ENCODE measurements at places on chromosomes 2 and 18. TPM values are rescaled to one million over a fixed set of nuclear protein-coding genes. Genes with fewer than 3 reads are reported as not detected.
A peak's percentile ranks its signal among the peaks of the same experiment; 100 is the strongest.

- H3K27me3 ChIP-seq, result no peaks in the 10 kb centered on the region
- no peak for DNase-seq
- H3K4me3 ChIP-seq, result no peak overlapping the region
- H3K36me3 ChIP-seq, result no peaks in the 10 kb centered on the region
Observed at GRCh38 chr2:59440491-59440890, 1113.0 kb downstream of the BCL11A start.

The EVX2 gene
- not detected for total RNA-seq

The ST8SIA3 gene
- not detected for total RNA-seq

The BOK gene
- 42.4 TPM for total RNA-seq

DNA sequence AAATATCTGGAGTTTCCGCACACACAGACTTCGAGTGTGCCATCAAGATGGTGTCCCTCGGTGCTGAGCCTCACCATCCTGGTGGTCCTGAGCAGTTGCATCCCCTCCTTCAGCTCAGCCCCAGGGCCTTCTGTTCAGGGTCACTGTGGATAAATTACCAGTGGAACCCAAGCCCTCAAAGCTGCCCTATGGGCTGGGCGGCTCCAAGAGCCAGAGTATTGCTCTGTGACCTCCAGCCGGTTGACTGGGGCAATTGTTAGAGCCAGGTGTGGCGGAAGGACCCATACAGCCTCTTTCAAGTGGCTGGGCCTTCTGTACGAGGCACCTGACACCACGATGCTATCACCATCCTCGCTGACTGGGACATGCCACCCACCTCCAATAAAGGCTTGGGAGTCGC is 215.5 kb downstream of the GBX2 start:
- DNase-seq, result no peak
- no peaks in the 10 kb centered on the region for H3K4me1 ChIP-seq
- no peak overlapping the region for H3K27ac ChIP-seq
- H3K36me3 ChIP-seq, result no peaks in the 10 kb centered on the region
- H3K27me3 ChIP-seq, result no peaks in the 10 kb centered on the region
- H3K4me3 ChIP-seq, result no peak overlapping the region

- no peak overlapping the region for H3K4me3 ChIP-seq
- no peaks in the 10 kb centered on the region for H3K36me3 ChIP-seq
- H3K4me1 ChIP-seq, result peaks cover 20% of the 10 kb centered on the region
- peak; percentile 13 for DNase-seq
- no peaks in the 10 kb centered on the region for H3K27me3 ChIP-seq
Observed at GRCh38 chr18:9810299-9810698, 75.5 kb upstream of the TXNDC2 start.

The SCN7A gene
- total RNA-seq, result 23.6 TPM

The MOCOS gene
- total RNA-seq, result 9.0 TPM

The ANKRD30B gene
- under 0.01 TPM for total RNA-seq

DNA sequence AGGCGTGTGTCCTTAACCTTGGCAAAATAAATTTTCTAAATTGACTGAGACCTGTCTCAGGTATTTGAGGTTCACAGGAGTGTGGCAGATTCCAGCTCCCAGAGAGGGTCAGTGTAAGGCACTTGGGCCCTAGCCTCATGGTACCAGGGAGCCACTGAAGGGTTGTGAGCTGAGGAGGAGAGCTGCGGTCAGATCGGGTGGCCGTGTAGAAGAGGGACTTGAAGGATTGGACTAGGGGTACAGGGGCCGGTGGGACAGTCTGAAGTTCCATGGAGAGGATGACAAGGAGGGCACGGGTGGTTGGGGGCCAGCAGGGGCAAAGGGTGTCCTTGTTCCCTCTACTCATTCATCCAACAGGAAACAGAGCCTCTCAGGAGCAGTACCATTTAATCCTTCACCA is 327.0 kb upstream of the HS6ST1 start:
- no peak overlapping the region for H3K27ac ChIP-seq
- no peaks in the 10 kb centered on the region for H3K4me1 ChIP-seq
- no peak for DNase-seq
- H3K36me3 ChIP-seq, result no peaks in the 10 kb centered on the region
- peaks cover 4% of the 10 kb centered on the region for H3K27me3 ChIP-seq

DNA sequence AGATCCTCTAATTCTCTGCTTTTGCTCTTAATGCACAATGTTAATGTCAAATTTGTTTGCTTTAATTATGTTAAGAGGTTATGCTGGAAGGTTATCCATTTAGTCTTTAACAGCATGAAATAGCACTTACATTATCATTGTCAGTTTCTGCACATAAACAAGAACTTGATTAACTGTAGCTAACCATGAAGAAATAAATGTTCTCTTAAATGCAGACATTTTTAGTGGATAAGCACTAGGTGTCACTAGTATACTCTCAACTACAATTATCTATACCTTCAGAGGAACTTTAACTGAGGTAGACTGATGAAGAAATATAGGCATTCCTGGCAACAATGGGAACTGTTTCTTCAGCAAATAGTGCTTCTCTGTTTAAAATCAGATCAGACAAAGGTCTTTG is 178.8 kb upstream of the CHST9 start:
- H3K4me1 ChIP-seq, result no peaks in the 10 kb centered on the region
- H3K27ac ChIP-seq, result no peak overlapping the region
- peak; percentile 20 for DNase-seq
- H3K27me3 ChIP-seq, result no peaks in the 10 kb centered on the region
- no peaks in the 10 kb centered on the region for H3K36me3 ChIP-seq
- H3K4me3 ChIP-seq, result no peak overlapping the region

DNA sequence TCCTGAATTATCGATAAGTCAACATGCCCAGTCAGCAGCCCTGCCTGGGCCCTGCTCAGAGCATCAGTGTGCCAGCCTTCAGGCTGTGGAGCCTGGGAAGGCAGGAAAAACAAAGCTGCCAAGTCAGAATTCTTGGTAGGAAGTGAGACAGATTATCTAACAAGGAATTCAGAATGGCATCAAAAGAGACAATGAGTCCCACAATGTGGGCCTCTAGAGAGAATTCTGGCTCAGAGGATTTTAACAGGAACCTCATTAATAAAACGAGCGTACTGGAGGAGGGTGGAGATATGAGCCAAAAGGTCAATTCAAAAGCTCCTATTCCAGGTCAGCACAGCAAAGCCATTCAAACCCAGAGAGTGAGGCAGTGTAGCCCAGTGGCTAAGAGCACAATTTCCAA is 327.6 kb upstream of the MMADHC start:
- H3K27me3 ChIP-seq, result no peaks in the 10 kb centered on the region
- DNase-seq, result no peak
- no peak overlapping the region for H3K27ac ChIP-seq
- H3K4me3 ChIP-seq, result no peak overlapping the region
- H3K4me1 ChIP-seq, result no peaks in the 10 kb centered on the region

GRCh38 chr2:189580658-189581353 is at the start of gene SLC40A1:
TSS of gene SLC40A1 (minus strand) at chr2:189580786. CDS start at chr2:189580460, 326 bp downstream.
- no peaks in the 10 kb centered on the region for H3K36me3 ChIP-seq
- H3K4me3 ChIP-seq, result peak within 1 kb of the TSS; percentile 43
- DNase-seq, result peak; percentile 64
- peaks cover 4% of the 10 kb centered on the region for H3K4me1 ChIP-seq
- peaks cover 3% of the 10 kb centered on the region for H3K27me3 ChIP-seq
- no peak within 1 kb of the TSS for H3K27ac ChIP-seq

DNA sequence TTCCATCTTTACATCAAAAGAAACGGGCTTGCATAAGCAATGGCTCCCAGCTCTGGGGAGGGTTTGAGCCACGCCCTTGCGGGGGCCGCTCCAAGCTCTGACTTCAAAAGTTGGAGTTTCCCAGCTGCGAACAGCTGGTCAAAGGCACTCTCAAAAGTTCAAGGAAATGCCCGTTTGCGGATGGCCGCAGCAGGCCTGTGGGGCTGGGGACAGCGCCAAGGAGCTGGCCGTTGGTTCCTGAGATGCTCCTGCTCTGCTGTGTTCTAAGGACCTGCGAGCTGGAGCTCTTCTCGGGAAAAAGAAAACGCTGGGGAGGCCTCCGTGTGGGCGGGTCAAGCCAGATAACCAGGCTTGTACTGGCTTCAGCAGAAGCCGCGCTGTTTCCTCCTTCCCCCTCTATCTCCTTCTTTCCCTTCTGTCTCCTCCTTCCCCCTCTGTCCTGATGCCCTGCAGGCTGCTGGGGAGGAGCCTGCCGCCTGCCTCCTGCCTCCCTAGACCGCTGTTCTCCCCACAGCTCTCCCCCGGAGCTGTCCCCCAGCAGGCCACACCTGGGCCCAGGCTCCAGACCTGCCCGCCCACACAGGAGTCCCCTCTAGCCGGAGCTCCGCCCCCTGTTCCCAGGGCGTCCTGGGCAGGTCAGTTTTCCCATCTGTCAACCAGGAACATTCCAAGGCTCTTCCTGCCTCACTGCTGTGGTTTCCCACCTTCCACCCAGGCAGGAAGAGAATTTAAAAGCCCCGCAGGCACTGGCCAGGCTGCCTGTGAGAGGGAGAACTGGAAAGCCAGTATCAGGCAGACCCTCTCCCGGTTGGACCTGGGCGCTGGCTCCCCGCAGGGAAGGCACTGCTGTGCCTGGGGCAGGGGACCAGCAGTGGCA is 14.1 kb downstream of the KLF11 start:
- H3K27ac ChIP-seq, result no peak overlapping the region
- no peak overlapping the region for H3K4me3 ChIP-seq
- peaks cover 3% of the 10 kb centered on the region for H3K4me1 ChIP-seq
- H3K36me3 ChIP-seq, result no peaks in the 10 kb centered on the region
- peaks cover 6% of the 10 kb centered on the region for H3K27me3 ChIP-seq

The C18orf32 gene
- total RNA-seq, result 11.9 TPM

- H3K27ac ChIP-seq, result no peak overlapping the region
- DNase-seq, result no peak
- H3K27me3 ChIP-seq, result peaks cover 90% of the 10 kb centered on the region
- H3K4me1 ChIP-seq, result no peaks in the 10 kb centered on the region
- no peak overlapping the region for H3K4me3 ChIP-seq
Observed at GRCh38 chr2:20667531-20668401, 822 bp downstream of the GDF7 start.

- no peaks in the 10 kb centered on the region for H3K36me3 ChIP-seq
- H3K27me3 ChIP-seq, result no peaks in the 10 kb centered on the region
- no peak for DNase-seq
- H3K27ac ChIP-seq, result no peak overlapping the region
Observed at GRCh38 chr2:209095432-209095831, 328.4 kb upstream of the MAP2 start.

The NEMP2 gene
- 6.3 TPM for total RNA-seq

The ALPG gene
- total RNA-seq, result not detected

- no peaks in the 10 kb centered on the region for H3K4me1 ChIP-seq
- no peak for DNase-seq
- no peak overlapping the region for H3K4me3 ChIP-seq
- no peaks in the 10 kb centered on the region for H3K27me3 ChIP-seq
- H3K36me3 ChIP-seq, result no peaks in the 10 kb centered on the region
Observed at GRCh38 chr18:73355121-73355520, 487.3 kb upstream of the NETO1 start.

GRCh38 chr2:178241844-178242551 is 47.7 kb downstream of the OSBPL6 start:
- H3K27me3 ChIP-seq, result no peaks in the 10 kb centered on the region
- no peak overlapping the region for H3K4me3 ChIP-seq
- no peaks in the 10 kb centered on the region for H3K36me3 ChIP-seq
- H3K4me1 ChIP-seq, result no peaks in the 10 kb centered on the region
- DNase-seq, result peak; percentile 98

- H3K36me3 ChIP-seq, result no peaks in the 10 kb centered on the region
- H3K4me3 ChIP-seq, result no peak overlapping the region
- DNase-seq, result no peak
- H3K4me1 ChIP-seq, result no peaks in the 10 kb centered on the region
- no peak overlapping the region for H3K27ac ChIP-seq
Observed at GRCh38 chr2:72979896-72980295, 62.6 kb downstream of the EMX1 start.

The REG3A gene
- total RNA-seq, result not detected

DNA sequence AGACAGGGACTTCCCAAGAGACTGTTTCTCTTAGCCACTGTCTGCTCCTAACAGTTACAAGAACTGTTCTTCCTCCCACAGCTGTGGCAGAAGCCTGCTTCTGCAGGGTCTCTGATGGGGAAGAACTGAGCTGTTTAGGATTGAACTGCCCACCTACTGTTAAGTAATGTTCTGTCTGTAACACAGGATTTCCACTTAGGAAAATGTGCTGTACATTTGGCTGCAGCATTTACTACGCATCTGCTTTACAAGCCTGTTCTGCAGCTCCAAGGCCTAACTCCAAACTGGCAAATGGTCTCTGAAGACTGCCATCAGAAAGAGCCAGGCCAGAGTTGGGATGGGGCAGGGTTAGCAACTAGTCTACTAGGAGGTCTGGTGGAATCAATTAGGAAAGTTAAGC is 87.8 kb upstream of the UPP2 start:
- no peaks in the 10 kb centered on the region for H3K36me3 ChIP-seq
- no peaks in the 10 kb centered on the region for H3K27me3 ChIP-seq
- no peak overlapping the region for H3K4me3 ChIP-seq
- H3K4me1 ChIP-seq, result no peaks in the 10 kb centered on the region
- no peak overlapping the region for H3K27ac ChIP-seq
- no peak for DNase-seq

GRCh38 chr2:203972066-203972465 is 35.5 kb downstream of the ICOS start:
- H3K27ac ChIP-seq, result no peak overlapping the region
- no peaks in the 10 kb centered on the region for H3K4me1 ChIP-seq
- H3K4me3 ChIP-seq, result no peak overlapping the region

GRCh38 chr2:20620696-20621365 is 30.1 kb downstream of the HS1BP3 start:
- H3K4me3 ChIP-seq, result no peak overlapping the region
- H3K4me1 ChIP-seq, result peaks cover 21% of the 10 kb centered on the region
- H3K36me3 ChIP-seq, result peaks cover 5% of the 10 kb centered on the region

The PJVK gene
- 4.3 TPM for total RNA-seq

- H3K36me3 ChIP-seq, result peaks cover 2% of the 10 kb centered on the region
- H3K27me3 ChIP-seq, result no peaks in the 10 kb centered on the region
- no peak overlapping the region for H3K4me3 ChIP-seq
- H3K27ac ChIP-seq, result no peak overlapping the region
- peak; percentile 62 for DNase-seq
Observed at GRCh38 chr2:232857158-232857563, 12.9 kb upstream of the SNORC start.

DNA sequence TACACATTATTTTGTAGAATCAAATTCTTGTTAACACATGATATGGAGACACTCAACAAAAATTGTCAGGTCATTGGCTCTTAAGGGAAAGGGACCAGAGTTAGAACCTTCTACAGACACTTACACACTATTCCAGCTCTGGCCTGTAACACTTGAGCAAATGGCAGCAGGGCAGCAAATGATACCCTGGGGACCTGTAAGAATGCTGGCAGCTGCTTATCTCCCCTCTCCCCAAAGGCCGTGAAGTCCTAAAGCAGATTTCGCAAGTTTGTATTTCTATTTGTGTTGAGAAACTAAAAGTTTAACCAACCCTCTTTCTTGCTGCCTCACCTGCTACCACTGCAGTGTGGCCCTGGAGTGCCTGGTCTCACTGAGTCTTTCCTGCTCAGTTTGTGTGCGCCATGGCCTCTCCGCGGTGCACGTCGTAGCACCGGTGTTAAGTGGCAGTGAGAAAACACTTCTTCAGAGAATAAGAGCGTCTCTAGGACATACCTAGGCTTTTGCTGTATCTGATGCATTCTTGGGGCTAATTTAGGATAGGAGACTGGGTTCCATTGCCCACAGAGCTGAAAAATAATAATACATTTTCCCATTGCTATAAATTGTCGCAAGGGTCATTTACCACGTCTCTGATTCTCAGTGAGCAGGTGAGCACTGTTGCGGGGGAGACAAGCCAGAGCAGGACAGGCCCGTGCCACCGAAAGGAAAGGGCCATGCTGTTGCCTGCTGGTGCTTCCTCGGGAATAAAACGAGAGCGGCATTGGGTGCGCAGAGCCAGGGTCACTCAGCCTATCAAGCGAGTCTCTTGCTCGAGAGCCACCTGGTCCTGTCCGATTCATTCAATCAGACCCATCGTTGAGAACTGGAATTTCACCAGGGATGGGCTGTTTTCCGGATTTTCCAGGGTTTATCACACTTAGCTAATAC is 204.9 kb downstream of the PTGR3 start:
- no peaks in the 10 kb centered on the region for H3K4me1 ChIP-seq
- no peaks in the 10 kb centered on the region for H3K36me3 ChIP-seq
- no peak for DNase-seq
- no peak overlapping the region for H3K4me3 ChIP-seq
- H3K27me3 ChIP-seq, result no peaks in the 10 kb centered on the region
